Calu3 (cell line): ENCODE measurements at places on chromosomes 4 and X. TPM values are rescaled to one million over a fixed set of nuclear protein-coding genes. Genes with fewer than 3 reads are reported as not detected.
A peak's percentile ranks its signal among the peaks of the same experiment; 100 is the strongest.

GRCh38 chr4:52037689-52038102 lies 403 bp downstream of the SGCB start:
- no peak for DNase-seq
- H3K27me3 ChIP-seq: peaks cover 20% of the 10 kb centered on the region
- H3K36me3 ChIP-seq: peaks cover 12% of the 10 kb centered on the region
- peaks cover 18% of the 10 kb centered on the region for H3K4me1 ChIP-seq
- peak overlapping the region; percentile 63 for H3K27ac ChIP-seq
- H3K4me3 ChIP-seq: peak overlapping the region; percentile 75

GRCh38 chr4:101035487-101035886 lies 311.8 kb downstream of the PPP3CA start:
- peaks cover 18% of the 10 kb centered on the region for H3K4me1 ChIP-seq
- H3K36me3 ChIP-seq: no peaks in the 10 kb centered on the region
- no peak overlapping the region for H3K27ac ChIP-seq
- no peak for DNase-seq
- no peaks in the 10 kb centered on the region for H3K27me3 ChIP-seq

- no peak for DNase-seq
- H3K27ac ChIP-seq: no peak overlapping the region
- H3K36me3 ChIP-seq: no peaks in the 10 kb centered on the region
- no peak overlapping the region for H3K4me3 ChIP-seq
Observed at GRCh38 chr4:123954220-123954619, 557.6 kb downstream of the SPRY1 start.

- no peaks in the 10 kb centered on the region for H3K36me3 ChIP-seq
- peaks cover 7% of the 10 kb centered on the region for H3K4me1 ChIP-seq
- no peak overlapping the region for H3K27ac ChIP-seq
- DNase-seq: no peak
- no peaks in the 10 kb centered on the region for H3K27me3 ChIP-seq
Observed at GRCh38 chr4:56139241-56139827, 190.6 kb downstream of the CEP135 start.

DNA sequence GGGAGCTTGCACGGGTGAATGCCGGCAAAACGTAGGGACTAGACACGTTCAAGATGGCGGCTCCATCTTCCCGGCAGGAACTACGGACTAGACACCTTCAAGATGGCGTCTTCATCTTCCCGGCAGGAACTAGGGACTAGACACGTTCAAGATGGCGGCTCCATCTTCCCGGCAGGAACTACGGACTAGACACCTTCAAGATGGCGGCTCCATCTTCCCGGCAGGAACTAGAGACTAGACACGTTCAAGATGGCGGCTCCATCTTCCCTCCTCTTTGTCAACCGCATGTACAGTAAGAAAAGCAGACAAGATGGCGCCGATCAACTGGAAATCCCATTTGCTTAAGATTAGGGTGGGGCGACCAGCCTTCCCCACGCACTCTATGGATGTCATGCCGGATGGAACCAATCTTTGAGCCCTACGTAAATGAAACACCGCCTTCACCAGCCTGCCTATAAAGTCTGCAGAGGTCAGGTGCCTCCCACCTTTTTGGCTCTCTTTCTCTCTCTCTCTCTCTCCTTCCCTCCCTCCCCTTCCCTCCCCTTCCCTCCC lies 222.4 kb downstream of the CRLF2 start:
- DNase-seq: no peak
- no peak overlapping the region for H3K4me3 ChIP-seq
- no peaks in the 10 kb centered on the region for H3K36me3 ChIP-seq
- no peaks in the 10 kb centered on the region for H3K27me3 ChIP-seq

DNA sequence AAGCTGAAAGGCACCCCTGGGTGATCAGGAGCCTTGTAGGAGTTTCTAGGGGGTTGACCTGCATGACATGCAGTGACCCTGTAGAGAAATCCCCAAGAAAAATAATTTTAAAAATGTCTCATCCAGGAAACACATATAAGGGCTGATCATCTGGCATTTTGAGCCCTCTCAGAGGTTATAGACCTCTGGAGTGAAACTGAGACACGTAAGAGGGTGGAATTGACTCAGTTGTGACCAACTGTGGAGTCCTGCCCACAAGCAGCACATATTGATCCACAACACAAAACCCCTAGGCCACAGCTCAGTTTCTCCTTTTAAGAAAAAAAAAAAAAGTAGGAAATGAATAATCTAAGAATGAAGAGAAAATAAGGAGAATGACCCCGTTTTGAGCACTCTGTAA lies 32.5 kb upstream of the MTMR8 start:
- no peak for DNase-seq
- H3K27ac ChIP-seq: no peak overlapping the region
- no peaks in the 10 kb centered on the region for H3K36me3 ChIP-seq
- H3K4me1 ChIP-seq: no peaks in the 10 kb centered on the region
- no peaks in the 10 kb centered on the region for H3K27me3 ChIP-seq

GRCh38 chr4:174210952-174211490 lies 72.4 kb downstream of the FBXO8 start:
- H3K4me3 ChIP-seq: no peak overlapping the region
- no peak overlapping the region for H3K27ac ChIP-seq
- no peak for DNase-seq
- peaks cover 5% of the 10 kb centered on the region for H3K4me1 ChIP-seq
- H3K27me3 ChIP-seq: peaks cover 2% of the 10 kb centered on the region

GRCh38 chr4:157999723-158000122 lies 173.1 kb downstream of the GASK1B start:
- no peaks in the 10 kb centered on the region for H3K27me3 ChIP-seq
- H3K27ac ChIP-seq: no peak overlapping the region
- H3K36me3 ChIP-seq: no peaks in the 10 kb centered on the region
- DNase-seq: no peak

DNA sequence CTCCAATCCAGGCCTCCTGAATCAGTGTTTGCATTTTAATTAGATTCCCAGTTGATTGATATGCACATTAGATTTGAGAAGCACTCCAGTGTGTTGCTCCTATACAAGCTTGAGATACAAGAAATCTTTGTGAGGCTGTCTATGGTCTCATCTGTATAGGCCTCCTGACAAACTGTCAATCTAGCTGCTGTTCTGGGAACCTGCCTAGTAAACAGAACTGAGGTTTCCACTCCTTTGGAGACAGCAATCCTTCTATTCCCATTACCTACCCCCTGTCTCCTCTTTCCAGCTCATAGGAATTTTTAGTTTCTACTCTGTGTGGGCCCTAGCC lies 306.1 kb upstream of the EMCN start:
- no peaks in the 10 kb centered on the region for H3K27me3 ChIP-seq
- H3K4me3 ChIP-seq: no peak overlapping the region
- H3K4me1 ChIP-seq: peaks cover 12% of the 10 kb centered on the region
- DNase-seq: no peak

DNA sequence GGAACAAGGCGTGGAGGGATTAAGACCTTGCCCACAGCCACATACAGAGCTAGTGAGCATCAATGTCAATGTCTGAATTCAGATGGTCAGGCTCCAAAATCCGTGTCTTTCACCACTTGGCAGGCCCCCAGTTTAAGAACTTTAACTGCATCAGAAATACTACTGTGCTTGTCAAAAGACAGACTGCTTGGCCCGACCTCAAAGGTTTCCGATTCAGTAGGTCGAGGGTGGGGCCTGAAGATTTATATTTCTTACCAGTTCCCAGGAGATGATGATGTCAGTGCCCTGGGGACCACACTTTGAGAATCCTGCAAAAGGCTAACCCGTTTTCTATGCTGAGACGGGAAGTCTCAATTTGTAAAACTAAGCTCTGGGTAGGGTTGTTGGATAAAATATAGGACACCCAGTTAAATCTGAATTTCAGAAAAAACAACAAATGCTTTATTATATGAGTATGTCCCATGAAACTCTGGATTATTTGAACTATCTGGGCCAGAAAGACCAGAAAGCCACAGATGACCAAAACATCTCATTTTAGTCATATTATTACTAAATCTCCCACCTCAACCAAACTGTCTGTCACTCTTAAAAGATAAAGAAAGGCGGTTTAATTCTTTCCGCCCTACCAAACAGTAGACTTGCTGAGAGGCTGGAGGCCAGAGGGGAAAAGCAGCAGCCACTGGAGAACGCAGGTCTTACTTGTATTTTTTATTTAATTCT lies 42.7 kb downstream of the GATB start:
- no peak overlapping the region for H3K4me3 ChIP-seq
- H3K4me1 ChIP-seq: no peaks in the 10 kb centered on the region
- H3K27me3 ChIP-seq: no peaks in the 10 kb centered on the region
- H3K36me3 ChIP-seq: no peaks in the 10 kb centered on the region
- no peak for DNase-seq

DNA sequence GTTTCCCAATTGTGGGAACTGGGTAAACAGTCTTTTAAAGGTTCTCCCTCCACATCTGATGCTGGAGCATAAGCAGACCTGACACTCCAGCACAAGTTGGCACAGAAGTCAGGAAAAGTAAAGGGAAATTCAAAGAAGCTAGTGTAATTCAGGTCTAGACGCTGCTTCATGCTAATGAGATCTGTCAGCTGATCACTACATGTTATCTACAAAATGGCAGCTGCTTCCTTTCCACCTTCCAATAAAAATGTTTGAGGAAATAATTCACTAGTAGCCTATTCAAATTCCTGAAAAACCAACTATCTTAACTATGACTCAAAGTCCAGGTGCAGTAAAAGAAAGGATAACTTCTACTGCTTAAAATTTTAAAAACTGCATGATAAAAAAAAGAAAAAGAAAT lies 29.3 kb downstream of the DCAF8L2 start:
- H3K36me3 ChIP-seq: no peaks in the 10 kb centered on the region
- H3K4me3 ChIP-seq: no peak overlapping the region
- H3K4me1 ChIP-seq: peaks cover 8% of the 10 kb centered on the region
- DNase-seq: no peak
- H3K27me3 ChIP-seq: no peaks in the 10 kb centered on the region

DNA sequence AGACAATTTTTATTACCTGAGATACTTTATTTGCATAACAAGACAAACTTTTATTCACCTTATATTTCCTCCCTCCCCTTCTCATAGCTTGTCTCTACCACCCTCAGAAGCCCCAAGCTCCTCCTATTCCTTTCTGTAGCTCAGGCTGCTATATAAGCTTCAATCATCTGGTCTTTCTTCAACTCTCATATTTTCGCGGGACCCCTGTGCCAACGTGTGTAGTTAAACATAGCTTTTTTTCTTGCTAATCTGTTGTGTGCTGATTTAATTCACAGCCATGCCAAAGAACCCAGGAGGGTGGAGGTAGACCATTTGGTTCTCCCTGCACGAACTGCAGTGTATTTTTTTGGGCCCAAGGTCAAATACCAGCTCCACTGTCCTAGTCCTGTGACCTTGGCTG lies 21.1 kb upstream of the CD38 start:
- peaks cover 10% of the 10 kb centered on the region for H3K4me1 ChIP-seq
- H3K4me3 ChIP-seq: no peak overlapping the region
- H3K27me3 ChIP-seq: no peaks in the 10 kb centered on the region
- H3K36me3 ChIP-seq: peaks cover 4% of the 10 kb centered on the region
- no peak overlapping the region for H3K27ac ChIP-seq

DNA sequence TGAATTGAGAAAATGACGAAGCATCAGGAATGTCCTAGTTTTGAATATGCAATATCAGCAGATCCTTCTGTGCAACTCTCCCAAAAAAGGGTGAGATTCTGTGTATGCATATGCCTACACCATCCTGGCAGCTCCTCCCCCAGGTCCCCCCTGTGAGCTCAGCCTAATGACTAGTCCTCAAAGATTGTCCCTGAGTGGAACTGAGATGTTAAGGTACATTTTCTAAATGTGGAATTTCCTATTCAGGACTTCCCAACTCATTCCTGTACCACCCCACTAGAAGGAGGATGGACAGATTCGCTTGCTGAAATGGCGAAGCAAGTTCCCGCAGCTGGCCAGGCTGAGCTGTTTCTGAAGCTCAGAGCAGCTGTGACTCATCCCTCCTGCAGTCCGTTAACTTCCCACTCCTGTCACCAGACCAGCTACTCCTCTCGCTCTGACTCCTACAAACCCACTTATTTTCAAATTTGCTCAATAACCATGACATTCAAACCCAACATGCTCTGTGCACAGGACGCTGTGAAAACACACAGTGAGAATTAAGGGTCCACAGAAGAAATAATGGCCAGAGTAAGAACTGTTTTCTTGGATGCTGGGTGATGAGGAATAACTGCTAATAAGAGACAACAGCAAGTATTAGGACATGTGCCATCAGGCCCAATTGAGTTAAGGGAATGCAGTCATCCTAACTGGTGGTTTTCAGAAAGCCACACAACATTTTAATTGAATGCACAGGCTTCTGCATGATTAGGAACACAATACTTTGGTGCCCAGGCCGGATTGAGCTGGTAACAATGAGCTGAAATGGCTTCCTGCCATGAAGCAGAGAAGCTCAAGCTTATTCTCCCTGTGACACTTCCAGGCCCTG lies 40.0 kb upstream of the IRF2 start:
- DNase-seq: peak; percentile 7
- H3K27ac ChIP-seq: no peak overlapping the region
- H3K4me3 ChIP-seq: no peak overlapping the region
- no peaks in the 10 kb centered on the region for H3K4me1 ChIP-seq
- peaks cover 16% of the 10 kb centered on the region for H3K27me3 ChIP-seq

- H3K27ac ChIP-seq: no peak overlapping the region
- peaks cover 4% of the 10 kb centered on the region for H3K36me3 ChIP-seq
- H3K4me1 ChIP-seq: peaks cover 15% of the 10 kb centered on the region
- peak; percentile 63 for DNase-seq
- H3K4me3 ChIP-seq: no peak overlapping the region
Observed at GRCh38 chr4:81314196-81314896, 99.3 kb upstream of the PRKG2 start.

- peak; percentile 1 for DNase-seq
- no peaks in the 10 kb centered on the region for H3K27me3 ChIP-seq
- no peak overlapping the region for H3K4me3 ChIP-seq
- peaks cover 8% of the 10 kb centered on the region for H3K36me3 ChIP-seq
- H3K4me1 ChIP-seq: no peaks in the 10 kb centered on the region
- H3K27ac ChIP-seq: no peak overlapping the region
Observed at GRCh38 chr4:114807759-114808404, 209.3 kb downstream of the UGT8 start.

- peak; percentile 12 for DNase-seq
- H3K36me3 ChIP-seq: peaks cover 27% of the 10 kb centered on the region
- H3K27ac ChIP-seq: no peak overlapping the region
- H3K4me1 ChIP-seq: peaks cover 13% of the 10 kb centered on the region
- H3K4me3 ChIP-seq: no peak overlapping the region
Observed at GRCh38 chr4:71189471-71189870, 149.3 kb upstream of the SLC4A4 start.

DNA sequence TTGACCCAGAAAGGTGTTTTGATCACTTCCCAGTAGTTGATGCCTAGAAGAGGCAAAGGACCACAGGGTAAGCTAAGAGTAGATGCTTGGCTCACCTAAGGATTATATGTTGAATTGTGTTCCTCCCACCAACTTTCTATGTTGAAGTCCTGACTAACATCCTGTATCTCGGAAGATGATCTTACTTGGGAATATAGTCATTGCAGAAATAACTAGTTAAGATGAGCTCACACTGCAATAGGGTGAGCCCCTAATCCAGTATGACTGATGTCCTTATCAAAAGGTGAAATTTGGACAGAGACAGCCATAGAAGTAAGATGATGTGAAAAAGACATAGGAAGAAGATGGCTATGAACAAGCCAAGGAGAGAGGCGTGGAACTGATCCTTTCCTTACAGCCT lies 3.3 kb upstream of the HMGB2 start:
- no peak for DNase-seq
- H3K36me3 ChIP-seq: peaks cover 31% of the 10 kb centered on the region
- H3K4me3 ChIP-seq: no peak overlapping the region

GRCh38 chr4:73230865-73231517 lies 27.6 kb downstream of the ANKRD17 start:
- H3K27me3 ChIP-seq: no peaks in the 10 kb centered on the region
- no peak for DNase-seq
- no peaks in the 10 kb centered on the region for H3K4me1 ChIP-seq
- H3K4me3 ChIP-seq: no peak overlapping the region

Gene NMU
- 3.8 and 4.1 TPM in 2 replicates for total RNA-seq

Gene TMEM154
- total RNA-seq: 23.3 and 26.4 TPM in 2 replicates

Gene BRCC3
- total RNA-seq: 35.9 and 36.2 TPM in 2 replicates

Gene HS6ST2
- total RNA-seq: 40.2 and 40.7 TPM in 2 replicates

Gene NDST4
- total RNA-seq: not detected in 2 replicates

Gene CDKL2
- total RNA-seq: 2.2 and 2.7 TPM in 2 replicates

Gene MBNL3
- 18.9 and 21.0 TPM in 2 replicates for total RNA-seq

Gene HOPX
- not detected in 2 replicates for total RNA-seq
